ENCODE measurements at places on chromosomes 16 and 17.

DNA sequence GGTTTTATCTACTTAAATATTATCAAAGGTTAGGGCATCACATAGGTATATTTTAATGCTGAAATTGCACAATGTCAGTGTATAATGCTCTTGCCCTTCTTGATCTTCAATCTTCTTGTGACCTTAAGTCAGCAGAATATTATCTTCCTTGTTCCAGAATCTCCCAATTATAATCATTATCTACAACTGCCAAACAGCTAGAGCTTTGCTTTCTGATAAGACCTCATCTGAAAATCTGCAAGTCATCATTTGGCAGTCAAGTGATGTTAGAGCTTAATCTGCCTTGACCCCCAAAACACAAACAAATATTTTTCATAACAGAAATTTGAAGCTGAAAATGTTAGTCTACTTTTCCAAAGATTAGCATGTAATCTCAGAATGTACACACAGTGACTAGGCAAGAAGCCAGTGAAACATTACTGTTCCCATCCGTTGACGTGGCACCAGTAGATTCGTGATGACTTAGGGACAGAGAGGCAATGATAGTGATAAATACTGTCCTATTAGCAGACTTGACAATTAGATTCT is 19.8 kb downstream of the REXO5 start:
- no peak for DNase-seq

DNA sequence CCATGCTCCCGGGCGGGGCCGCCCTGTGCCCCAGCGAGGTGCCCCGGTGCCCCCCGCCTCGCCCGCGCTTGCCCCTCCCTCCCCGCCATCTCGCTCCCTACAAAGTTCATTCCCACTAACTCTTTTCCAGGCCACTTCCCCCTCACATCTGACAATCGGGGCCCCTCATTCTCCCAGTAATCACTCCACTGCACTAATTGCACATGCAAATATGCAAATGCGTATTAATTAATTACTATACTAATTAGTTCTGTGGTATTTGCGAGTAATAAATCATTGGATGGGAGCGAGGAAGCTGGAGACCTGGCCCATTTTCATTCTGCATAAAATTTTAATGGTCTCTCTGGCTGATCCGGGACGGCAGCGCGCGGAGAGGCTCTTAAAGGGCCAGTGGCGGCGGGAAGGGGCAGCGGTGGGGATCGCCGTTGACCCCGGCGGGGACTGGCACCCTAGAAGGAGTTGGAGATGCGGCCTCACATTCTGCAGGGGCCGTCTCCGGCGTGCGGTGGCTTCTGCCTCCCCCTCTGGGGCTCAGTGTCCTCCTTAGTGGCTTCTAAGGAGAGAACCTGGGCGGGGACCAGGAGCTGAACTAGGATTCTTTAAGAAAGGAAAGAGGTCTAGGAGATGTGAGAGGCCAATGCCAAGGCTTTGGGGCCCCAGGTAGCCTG is 8.4 kb upstream of the PPP1R1B start:
- DNase-seq = no peak

GRCh38 chr16:67413978-67414911 is 2.0 kb downstream of the ZDHHC1 start:
- no peak for DNase-seq

DNA sequence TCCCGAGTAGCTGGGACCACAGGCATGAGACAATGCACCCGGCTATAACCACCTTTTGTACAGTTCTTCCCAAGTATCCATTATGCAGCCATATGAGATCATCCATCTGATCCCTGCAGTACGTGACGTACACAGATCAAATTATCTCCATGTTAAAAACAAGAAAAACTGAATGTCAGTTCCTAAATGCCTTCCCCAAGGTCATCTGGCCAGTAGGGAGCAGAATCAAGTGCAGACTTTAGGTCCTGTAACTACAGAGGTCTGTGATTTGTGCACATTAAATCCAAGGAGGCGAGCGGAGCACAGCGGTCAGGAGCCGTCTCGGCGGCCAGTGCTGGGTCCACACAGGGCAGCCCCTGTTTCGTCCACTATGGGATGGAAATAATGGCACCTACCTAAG is 23.7 kb downstream of the ZCCHC14 start:
- DNase-seq = no peak

GRCh38 chr16:63185235-63185780 is 1149.1 kb upstream of the CDH8 start:
- no peak for DNase-seq

DNA sequence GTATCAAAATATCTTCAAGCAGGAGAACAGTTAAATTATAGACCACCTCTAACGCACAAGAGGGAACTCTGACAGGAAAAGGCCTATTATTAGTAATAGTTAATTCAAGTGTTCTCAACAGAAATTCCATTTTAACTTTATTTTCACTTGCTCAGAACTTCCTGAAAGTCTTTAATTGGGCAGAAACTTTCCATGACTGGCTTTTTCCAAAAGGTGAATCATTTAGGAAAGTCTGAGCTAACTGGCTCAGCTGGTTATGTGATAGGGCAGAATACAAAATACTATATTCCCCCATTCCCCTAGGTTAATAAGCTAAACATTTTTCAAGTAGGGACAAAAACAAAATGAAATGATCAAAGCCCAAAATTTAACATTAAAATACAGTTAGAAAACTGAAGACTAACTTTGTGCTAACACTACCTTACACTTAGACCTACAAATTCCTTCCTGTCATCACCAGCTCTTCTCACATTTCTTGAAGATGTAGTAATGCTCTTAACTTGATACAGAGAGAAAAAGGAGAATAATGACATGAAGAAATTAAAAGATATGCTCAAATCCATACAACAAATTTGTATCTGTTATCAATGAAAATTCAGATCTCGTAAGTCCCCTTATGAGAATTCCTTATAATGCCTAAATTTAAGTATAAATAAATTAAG is 31.0 kb downstream of the CFDP1 start:
- DNase-seq = no peak

DNA sequence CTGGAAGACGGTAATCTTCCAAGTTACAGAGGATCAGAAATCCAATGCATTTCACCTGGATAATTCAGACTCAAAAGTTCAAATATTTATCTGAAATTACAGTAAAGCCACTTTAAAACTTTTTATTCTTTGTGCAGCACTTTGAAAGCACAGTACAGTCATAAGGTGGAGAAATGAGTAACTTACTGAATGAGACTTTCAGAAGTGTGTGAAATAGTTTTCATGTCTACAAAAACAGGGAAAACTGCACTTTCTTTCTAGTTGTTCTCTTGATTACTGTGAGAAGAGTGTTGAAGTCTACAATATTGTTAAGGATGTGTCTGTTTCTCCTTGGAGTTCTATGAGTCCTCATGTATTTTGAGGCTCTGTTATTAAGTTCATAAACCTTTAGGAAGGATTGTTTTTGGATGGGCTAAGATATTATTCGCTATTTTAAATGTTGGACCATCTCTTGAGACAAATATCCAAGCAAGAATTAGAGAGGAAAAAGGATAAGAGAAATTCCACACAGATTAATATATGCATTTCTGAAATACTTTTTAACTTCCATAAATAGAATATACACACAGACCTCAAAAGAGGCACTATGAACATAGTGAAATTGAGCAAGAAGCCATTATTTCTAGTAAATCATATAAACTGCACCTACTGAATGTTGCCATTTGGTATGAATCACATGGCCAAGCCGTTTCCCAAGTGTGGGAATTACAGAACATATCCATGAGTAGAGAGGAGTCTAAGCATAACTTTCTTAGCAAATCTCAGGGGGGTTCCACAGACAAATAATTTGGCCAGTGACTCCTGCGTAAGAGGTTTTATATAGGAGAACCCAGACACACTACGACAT is 83.6 kb upstream of the PLEKHM1 start:
- DNase-seq = no peak

DNA sequence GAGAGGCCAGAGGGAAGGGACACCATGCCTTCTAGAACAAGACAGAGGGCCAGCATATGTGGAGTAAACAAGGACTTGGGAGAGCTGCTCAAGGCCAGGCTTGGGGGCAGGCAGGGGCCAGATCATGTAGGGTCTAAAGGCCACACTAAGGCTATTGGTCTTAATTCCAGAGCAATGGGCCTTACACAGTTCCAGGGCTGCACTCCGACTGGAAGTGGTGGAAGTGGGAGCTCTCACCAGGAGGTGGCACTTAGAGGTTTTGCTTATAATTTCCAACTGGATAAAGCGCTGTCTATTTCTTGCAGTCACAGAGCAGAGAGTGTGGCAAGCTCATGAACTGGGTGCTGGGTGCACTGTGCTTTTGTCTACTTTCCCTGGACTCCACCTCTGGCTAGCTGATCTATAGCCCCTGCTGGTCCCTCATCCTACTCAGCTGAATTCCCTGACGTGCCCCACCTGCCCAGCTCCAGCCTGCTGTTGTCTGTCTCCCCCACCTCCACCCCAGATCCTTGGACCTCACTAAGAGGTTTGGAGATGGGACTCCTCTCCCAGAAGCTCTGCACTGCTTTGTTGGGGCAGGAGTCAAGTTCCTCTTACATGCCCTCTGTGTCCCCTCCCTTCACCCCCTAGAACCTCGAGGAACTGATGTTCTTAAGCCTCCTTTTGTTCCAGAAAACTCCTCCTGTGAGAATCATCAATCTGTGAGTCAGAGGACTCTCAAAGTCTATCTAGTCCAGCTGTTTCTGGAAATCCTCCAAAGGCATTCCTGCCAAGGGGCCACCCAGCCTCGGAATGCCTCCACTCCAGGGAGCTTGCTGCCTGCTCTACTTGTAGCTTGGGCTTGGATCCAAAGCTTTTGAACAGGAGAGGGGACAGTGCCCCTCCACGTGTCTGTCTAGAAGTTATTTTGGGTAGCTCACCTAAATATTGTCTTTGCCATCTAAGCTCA is 48.1 kb upstream of the KSR1 start:
- no peak for DNase-seq

GRCh38 chr16:2689968-2690801 is 7.9 kb downstream of the KCTD5 start:
- no peak for DNase-seq
